ENCODE measurements at places on chromosomes 1 and 21.

DNA sequence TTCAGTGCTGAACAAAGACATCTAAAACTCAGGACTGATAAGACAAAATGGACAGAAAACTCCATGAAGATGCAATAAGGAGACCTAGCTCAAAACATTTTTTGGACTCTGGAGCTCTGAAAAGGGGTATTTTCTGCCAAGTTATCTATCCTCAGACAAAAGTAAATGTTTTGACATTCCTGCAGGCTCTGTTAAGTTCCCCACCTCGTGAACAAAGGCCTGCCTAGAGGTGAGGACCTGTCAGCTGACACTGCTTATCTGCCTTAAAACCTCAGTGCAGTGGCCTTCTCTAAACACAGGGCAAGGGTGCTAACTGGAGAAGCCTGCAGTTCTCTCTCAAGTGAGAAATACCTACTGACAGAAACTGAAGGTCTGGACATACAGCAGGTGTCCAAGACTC lies 41.1 kb downstream of the COLGALT2 start:
- no peak for DNase-seq
- no peaks in the 10 kb centered on the region for H3K36me3 ChIP-seq
- no peak overlapping the region for H3K27ac ChIP-seq
- H3K4me3 ChIP-seq, result no peak overlapping the region
- no peaks in the 10 kb centered on the region for H3K27me3 ChIP-seq

DNA sequence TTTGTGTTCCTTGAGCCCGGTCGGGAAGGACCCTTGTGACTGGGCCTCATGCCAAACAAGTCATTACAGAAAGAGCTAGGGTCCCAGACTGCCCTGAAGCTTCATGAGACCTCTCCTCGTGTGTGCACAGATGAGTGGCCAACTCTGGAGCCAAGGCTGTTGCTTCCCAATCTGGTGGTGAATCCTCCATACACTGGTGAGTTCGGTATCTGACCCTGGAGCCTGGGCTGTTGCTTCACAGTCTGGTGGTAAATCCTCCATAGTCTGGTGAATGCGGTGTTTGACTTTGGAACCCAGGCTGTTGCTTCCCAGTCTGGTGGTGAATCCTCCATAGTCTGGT lies 737.8 kb downstream of the MATN1 start:
- no peak overlapping the region for H3K27ac ChIP-seq
- H3K36me3 ChIP-seq, result no peaks in the 10 kb centered on the region
- no peak for DNase-seq
- H3K27me3 ChIP-seq, result peaks cover 12% of the 10 kb centered on the region

GRCh38 chr21:33847588-33848248 lies 67.9 kb downstream of the ATP5PO start:
- H3K4me1 ChIP-seq, result peaks cover 42% of the 10 kb centered on the region
- peaks cover 5% of the 10 kb centered on the region for H3K36me3 ChIP-seq
- peak; percentile 50 for DNase-seq
- no peak overlapping the region for H3K27ac ChIP-seq
- no peaks in the 10 kb centered on the region for H3K27me3 ChIP-seq

- H3K36me3 ChIP-seq, result peaks cover 8% of the 10 kb centered on the region
- H3K4me3 ChIP-seq, result no peak overlapping the region
- no peak for DNase-seq
- H3K4me1 ChIP-seq, result peaks cover 6% of the 10 kb centered on the region
- H3K27ac ChIP-seq, result no peak overlapping the region
Observed at GRCh38 chr1:184684285-184685074, 70.2 kb downstream of the EDEM3 start.

GRCh38 chr1:229117664-229118300 lies 153.1 kb upstream of the RAB4A start:
- no peak overlapping the region for H3K4me3 ChIP-seq
- DNase-seq, result no peak
- no peak overlapping the region for H3K27ac ChIP-seq
- H3K27me3 ChIP-seq, result peaks cover 13% of the 10 kb centered on the region
- H3K4me1 ChIP-seq, result peaks cover 3% of the 10 kb centered on the region
- H3K36me3 ChIP-seq, result no peaks in the 10 kb centered on the region

DNA sequence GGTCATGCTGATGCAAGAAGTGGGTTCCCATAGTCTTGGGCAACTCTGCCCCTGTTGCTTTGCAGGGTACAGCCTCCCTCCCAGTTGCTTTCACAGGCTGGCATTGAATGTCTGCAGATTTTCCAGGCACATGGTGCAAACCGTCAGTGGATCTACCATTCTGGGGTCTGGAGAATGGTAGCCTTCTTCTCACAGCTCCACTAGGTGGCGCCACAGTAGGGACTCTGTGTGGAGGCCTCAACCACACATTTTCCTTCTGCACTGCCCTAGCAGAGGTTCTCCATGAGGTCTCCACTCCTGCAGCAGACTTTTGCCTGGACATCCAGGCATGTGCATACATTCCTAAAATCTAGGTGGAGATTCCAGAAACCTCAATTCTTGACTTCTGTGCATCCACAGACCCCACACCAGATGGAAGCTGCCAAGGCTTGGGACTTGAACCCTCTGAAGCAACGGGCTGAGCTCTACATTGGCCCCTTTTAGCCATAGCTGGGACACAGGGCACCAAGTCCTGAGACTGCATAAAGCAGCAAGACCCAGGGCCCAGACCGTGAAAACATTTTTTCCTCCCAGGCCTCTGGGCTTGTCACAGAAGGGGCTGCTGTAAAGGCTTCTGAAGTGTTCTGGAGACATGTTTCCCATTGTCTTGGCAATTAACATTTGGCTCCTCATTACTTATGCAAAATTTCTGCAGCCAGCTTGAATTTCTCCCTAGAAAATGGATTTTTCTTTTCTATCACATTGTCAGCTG lies 466.2 kb upstream of the PBX1 start:
- no peaks in the 10 kb centered on the region for H3K4me1 ChIP-seq
- no peaks in the 10 kb centered on the region for H3K36me3 ChIP-seq
- no peak for DNase-seq
- no peak overlapping the region for H3K27ac ChIP-seq

- no peaks in the 10 kb centered on the region for H3K36me3 ChIP-seq
- DNase-seq, result no peak
- no peak overlapping the region for H3K4me3 ChIP-seq
- no peaks in the 10 kb centered on the region for H3K4me1 ChIP-seq
- H3K27me3 ChIP-seq, result peaks cover 3% of the 10 kb centered on the region
Observed at GRCh38 chr1:160491017-160491416, 32.0 kb downstream of the SLAMF6 start.

DNA sequence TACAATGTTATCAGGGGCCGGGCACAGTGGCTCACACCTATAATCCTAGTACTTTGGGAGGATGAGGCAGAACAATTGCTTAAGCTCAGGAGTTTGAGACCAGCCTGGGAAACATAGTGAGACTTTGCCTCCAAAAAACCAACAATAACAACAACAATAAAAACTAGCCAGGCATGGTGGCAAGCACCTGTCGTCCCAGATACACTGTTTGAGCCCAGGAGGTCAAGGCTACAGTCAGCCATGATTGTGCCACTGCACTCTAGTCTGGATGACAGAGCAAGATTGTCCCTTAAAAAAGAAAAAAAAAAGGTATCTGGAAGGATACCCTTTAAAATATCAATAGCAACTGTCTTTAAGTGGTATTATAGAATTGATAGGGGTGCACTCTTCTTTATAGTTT lies 16.1 kb downstream of the SORT1 start:
- peaks cover 44% of the 10 kb centered on the region for H3K4me1 ChIP-seq
- H3K27me3 ChIP-seq, result no peaks in the 10 kb centered on the region
- no peak for DNase-seq
- H3K27ac ChIP-seq, result no peak overlapping the region
- no peaks in the 10 kb centered on the region for H3K36me3 ChIP-seq

- no peak overlapping the region for H3K4me3 ChIP-seq
- peaks cover 3% of the 10 kb centered on the region for H3K36me3 ChIP-seq
- DNase-seq, result no peak
- no peaks in the 10 kb centered on the region for H3K27me3 ChIP-seq
- peak overlapping the region; percentile 28 for H3K27ac ChIP-seq
- peaks cover 48% of the 10 kb centered on the region for H3K4me1 ChIP-seq
Observed at GRCh38 chr1:183827801-183828200, 22.9 kb downstream of the RGL1 start.

DNA sequence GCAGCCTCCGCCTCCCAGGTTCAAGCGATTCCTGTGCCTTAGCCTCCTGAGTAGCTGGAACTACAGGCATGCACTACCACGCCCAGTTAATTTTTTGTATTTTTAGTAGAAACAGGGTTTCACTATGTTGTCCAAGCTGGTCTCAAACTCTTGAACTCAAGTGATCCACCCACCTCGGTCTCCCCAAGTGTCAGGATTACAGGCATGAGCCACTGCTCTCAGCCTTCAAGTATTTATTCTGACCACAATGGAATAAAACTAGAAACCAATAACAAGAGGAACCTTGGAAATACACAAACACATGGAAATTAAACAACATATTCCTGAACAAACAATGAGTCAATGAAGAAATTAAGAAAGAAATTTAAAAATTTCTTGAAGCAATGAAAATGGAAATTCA lies 32.7 kb upstream of the DR1 start:
- no peak overlapping the region for H3K27ac ChIP-seq
- H3K4me3 ChIP-seq, result no peak overlapping the region
- no peaks in the 10 kb centered on the region for H3K36me3 ChIP-seq
- H3K4me1 ChIP-seq, result peaks cover 20% of the 10 kb centered on the region

DNA sequence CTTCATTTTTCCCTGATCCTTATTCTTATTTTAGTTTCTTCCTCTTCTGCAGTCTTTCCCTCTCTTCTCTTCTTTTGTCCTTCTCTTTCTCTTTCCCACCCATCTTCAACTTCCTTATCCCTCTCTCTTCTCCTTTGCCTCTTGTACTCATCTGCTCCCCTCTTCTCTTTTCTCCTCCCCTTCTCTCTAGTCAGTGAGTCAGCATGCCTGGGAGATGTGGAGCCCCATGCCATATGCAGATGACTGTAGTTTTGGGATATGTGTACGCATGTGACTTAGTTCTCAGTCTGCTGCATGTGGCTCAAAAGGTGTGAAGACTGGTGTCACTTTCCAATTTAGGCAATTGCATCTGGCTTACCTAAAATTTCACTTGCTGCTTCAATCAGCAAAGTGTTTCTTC lies 10.4 kb downstream of the DNAJC6 start:
- H3K36me3 ChIP-seq, result peaks cover 5% of the 10 kb centered on the region
- DNase-seq, result no peak
- H3K27me3 ChIP-seq, result no peaks in the 10 kb centered on the region
- H3K4me3 ChIP-seq, result no peak overlapping the region
- H3K4me1 ChIP-seq, result no peaks in the 10 kb centered on the region

GRCh38 chr1:232728507-232729263 lies 76.5 kb upstream of the MAP10 start:
- DNase-seq, result no peak
- H3K27me3 ChIP-seq, result peaks cover 7% of the 10 kb centered on the region
- no peaks in the 10 kb centered on the region for H3K4me1 ChIP-seq

DNA sequence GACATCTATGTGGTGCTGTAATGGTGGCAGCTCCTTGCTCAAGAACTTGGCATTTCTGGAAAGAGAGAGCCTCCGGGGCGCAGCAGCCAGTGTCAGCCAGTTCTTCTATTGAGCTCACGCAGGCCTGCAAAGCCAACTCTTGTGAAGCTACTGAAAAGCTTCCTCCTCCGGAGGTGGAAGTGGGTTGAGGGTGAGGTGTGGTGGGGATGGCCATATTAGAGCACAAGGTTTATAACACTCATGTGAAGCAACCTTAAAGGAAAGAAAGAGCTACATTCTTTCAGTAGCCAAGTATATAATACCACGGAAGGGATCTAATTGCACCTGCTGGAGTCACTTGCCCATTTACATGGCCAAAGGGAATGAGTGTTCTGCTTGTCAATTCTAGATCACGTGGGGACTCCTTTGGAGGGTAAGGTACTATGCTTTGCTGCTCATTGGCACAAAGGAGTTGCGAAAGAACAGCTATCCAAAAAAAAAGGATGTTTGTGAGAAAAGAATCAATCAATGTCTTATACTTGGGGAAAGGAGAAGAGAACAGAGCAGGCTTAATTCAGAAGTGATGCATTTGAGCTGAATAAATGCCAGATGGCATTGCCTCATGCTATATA lies 18.3 kb upstream of the MAP10 start:
- no peaks in the 10 kb centered on the region for H3K36me3 ChIP-seq
- peaks cover 6% of the 10 kb centered on the region for H3K27me3 ChIP-seq
- DNase-seq, result no peak
- no peak overlapping the region for H3K4me3 ChIP-seq

- DNase-seq, result no peak
- peaks cover 4% of the 10 kb centered on the region for H3K36me3 ChIP-seq
- peaks cover 16% of the 10 kb centered on the region for H3K27me3 ChIP-seq
- no peak overlapping the region for H3K4me3 ChIP-seq
- H3K4me1 ChIP-seq, result peaks cover 8% of the 10 kb centered on the region
Observed at GRCh38 chr1:205532026-205532898, 27.8 kb downstream of the CDK18 start.

DNA sequence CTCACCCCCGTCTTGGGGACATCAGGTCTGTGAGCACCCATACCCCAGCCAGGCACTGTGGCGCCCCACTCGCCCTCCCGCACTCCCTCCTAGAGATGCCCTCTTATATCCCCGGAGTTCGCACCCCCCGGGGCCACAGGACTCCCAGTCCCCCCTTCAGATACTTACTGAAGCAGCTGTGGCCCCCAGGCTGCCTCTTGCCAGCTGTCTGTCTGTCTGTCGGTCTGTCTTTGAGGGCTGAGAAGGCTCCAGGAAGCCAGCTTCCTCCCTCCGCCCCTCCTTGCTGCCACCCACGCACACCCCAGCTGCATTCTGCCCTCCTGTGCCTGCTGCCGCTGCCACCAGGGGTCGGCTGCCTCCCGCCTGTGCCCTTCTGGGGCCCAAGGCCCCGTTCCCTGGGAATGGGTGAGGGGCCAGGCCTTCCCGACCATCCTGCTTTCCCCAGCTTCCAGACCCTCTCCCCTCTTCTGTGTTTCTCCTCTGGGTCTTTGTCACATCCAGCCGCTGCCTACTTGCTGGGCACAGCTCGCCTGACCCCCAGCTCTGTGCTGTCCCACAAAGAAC lies at the start of gene PTPN7:
TSS of gene PTPN7 (minus strand) at position 226 of the 564 bp plus-strand sequence. CDS start 1,200 bp downstream, outside the sequence.
- H3K36me3 ChIP-seq, result no peaks in the 10 kb centered on the region
- no peak within 1 kb of the TSS for H3K27ac ChIP-seq
- no peak for DNase-seq
- peaks cover 5% of the 10 kb centered on the region for H3K4me1 ChIP-seq

- peaks cover 3% of the 10 kb centered on the region for H3K27me3 ChIP-seq
- H3K36me3 ChIP-seq, result peaks cover 2% of the 10 kb centered on the region
- no peak overlapping the region for H3K27ac ChIP-seq
- H3K4me3 ChIP-seq, result no peak overlapping the region
- H3K4me1 ChIP-seq, result peaks cover 14% of the 10 kb centered on the region
- no peak for DNase-seq
Observed at GRCh38 chr1:167599957-167600581, 30.0 kb upstream of the RCSD1 start.

GRCh38 chr1:46485564-46486431 lies 3.8 kb upstream of the DMBX1 start:
- peaks cover 14% of the 10 kb centered on the region for H3K4me1 ChIP-seq
- no peaks in the 10 kb centered on the region for H3K36me3 ChIP-seq
- H3K27ac ChIP-seq, result no peak overlapping the region
- H3K4me3 ChIP-seq, result no peak overlapping the region
- DNase-seq, result no peak

GRCh38 chr21:31337996-31338907 lies 5.8 kb downstream of the TIAM1 start:
- peaks cover 2% of the 10 kb centered on the region for H3K36me3 ChIP-seq
- H3K4me3 ChIP-seq, result no peak overlapping the region
- no peaks in the 10 kb centered on the region for H3K27me3 ChIP-seq
- H3K27ac ChIP-seq, result no peak overlapping the region
- peaks cover 40% of the 10 kb centered on the region for H3K4me1 ChIP-seq
- DNase-seq, result no peak

GRCh38 chr1:232891071-232891470 lies 59.3 kb upstream of the NTPCR start:
- peak overlapping the region; percentile 65 for H3K27ac ChIP-seq
- H3K36me3 ChIP-seq, result no peaks in the 10 kb centered on the region
- H3K27me3 ChIP-seq, result peaks cover 4% of the 10 kb centered on the region
- peaks cover 14% of the 10 kb centered on the region for H3K4me1 ChIP-seq
- no peak for DNase-seq

GRCh38 chr1:31228986-31229385 lies 10.7 kb downstream of the NKAIN1 start:
- H3K27ac ChIP-seq, result no peak overlapping the region
- H3K27me3 ChIP-seq, result peaks cover 8% of the 10 kb centered on the region
- H3K4me1 ChIP-seq, result no peaks in the 10 kb centered on the region
- DNase-seq, result no peak

Data from chondrocyte (in vitro differentiated cells).